Suppressor macrophage (primary cell): ENCODE measurements at places on chromosomes 6 and 20.
A peak's percentile ranks its signal among the peaks of the same experiment; 100 is the strongest.

GRCh38 chr20:12717061-12717460 lies 291.7 kb upstream of the SPTLC3 start:
- DNase-seq = no peak

DNA sequence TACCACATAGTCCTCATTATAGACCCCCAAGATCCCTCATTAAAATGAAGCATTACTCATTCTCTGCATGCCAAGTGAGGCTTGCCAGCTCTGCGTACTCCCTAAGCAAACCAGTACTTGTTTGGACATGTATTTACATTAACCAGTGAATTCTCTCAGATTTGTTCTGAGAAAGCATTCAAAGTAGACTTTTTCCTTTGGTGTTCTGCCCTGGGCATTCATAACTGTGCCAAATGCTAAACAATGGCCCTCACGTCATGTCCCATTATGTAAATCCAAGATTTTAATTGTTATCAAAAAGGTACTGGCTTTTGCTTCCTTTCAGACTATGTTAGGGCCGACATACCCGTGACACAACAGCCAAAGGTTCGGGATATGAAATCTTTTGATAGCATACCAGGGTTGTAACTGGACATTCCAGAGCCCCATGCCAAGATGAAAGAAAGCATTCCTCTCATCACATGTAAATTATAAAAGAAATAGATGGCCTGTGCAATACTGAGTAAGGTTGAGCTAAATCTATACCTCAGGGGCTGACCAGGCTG lies 164.2 kb downstream of the ADAT2 start:
- DNase-seq = no peak

- DNase-seq = no peak
These were observed 42.9 kb upstream of the BHLHE23 start for GRCh38 chr20:63049561-63050221.

DNA sequence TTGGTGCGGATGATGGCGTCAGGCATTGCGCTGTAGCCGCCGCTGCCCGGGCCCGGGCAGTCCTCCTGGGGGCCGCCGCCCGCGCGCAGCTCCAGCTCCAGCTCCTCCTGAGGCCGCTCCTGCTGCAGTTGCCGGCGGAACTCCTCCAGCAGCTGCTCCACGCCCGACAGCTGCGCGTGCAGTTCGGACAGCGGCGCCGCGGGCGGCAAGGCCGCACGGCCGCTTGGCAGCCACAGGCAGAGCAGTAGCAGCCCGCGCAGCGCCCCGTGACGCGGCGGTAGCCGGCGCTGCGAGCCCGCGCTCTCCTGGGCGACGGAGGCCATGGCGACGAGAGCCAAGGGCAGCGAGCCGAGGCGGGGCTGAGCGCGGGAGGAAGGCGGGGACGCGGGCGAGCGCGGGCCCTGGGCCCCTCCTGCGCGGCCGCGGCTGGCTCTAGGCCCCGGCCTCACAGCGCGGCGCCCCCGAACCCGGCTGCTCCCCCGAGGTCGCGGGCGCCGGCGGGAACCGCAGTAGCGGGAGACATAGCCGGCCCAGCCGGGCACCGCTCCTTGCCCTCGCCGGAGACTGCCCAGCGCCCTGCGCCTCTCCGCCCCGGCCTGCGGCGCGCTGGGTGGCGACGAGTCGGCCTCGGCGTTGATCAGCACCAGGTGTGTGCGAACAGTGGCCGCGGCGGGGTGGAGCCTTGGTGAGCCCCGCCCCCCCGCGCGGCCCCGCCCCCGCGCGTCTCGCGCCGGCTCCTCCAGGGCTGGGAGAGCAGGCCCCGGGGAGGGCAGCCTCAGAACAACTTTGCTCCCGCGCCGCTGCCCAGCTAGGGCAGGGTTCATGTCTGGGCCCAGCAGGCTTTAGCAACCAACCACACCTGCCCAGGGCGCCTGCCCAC lies at the start of gene LRP11:
Gene LRP11, minus strand, starts transcription at position 662 of the 880 bp plus-strand sequence. Its CDS starts 339 bp downstream, at position 323.
- peak; percentile 92 for DNase-seq

DNA sequence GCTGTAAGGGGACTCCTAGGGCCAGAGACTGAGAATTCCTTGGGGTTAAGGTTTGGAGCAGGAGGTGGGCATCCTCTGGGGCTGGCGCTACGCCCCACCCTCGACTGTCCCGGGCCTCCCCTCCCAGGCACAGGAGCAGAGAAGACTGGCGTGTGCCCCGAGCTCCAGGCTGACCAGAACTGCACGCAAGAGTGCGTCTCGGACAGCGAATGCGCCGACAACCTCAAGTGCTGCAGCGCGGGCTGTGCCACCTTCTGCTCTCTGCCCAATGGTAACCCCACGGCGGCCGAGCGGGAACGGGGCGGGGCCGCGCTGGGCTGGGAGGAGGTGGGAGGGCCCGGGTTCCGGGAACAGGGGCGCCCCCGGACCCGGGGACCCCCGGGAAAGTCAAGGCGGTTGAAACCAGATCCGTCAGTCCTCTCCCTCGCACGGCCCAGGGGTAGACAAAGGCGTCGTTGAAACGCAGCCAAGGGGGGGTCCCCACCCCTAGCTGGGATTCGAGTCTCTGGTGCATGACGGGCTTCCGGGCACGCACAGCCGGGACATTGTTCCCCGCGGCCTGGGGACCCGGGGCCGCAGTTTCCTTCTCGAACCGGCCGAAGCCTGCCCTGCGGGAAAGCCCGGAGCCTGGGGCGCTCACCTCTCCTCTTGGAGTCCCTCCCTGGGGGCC lies 844 bp downstream of the WFDC2 start:
- DNase-seq = peak; percentile 28

DNA sequence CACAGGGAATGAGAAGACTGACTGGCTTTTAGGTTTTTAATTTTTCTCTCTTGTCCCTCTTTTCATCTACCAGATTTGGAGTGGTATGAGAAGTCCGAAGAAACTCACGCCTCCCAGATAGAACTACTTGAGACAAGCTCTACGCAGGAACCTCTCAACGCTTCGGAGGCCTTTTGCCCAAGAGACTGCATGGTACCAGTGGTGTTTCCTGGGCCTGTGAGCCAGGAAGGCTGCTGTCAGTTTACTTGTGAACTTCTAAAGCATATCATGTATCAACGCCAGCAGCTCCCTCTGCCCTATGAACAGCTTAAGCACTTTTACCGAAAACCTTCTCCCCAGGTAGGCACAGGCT lies 644 bp downstream of the MAD2L1BP start:
- no peak for DNase-seq

DNA sequence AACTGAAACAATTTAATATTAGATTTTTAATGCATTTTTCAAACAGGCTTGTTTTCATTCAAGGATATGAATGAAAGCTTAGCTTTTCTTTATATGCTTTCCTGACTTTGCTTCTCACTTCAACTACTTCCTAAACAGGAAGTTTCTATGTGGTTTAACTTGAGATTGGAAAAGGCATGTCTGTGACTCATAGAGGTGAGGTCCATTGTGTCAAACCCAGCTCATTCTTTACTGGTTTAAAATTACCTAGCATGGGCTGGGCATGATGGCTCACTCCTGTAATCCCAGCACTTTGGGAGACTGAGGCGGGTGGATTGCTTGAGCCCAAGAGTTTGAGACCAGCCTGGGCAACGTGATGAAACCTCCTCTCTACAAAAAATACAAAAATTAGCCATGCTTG lies 34.4 kb downstream of the EFHC1 start:
- no peak for DNase-seq

- no peak for DNase-seq
These were observed 421.8 kb upstream of the SOX4 start for GRCh38 chr6:21171801-21172200.

DNA sequence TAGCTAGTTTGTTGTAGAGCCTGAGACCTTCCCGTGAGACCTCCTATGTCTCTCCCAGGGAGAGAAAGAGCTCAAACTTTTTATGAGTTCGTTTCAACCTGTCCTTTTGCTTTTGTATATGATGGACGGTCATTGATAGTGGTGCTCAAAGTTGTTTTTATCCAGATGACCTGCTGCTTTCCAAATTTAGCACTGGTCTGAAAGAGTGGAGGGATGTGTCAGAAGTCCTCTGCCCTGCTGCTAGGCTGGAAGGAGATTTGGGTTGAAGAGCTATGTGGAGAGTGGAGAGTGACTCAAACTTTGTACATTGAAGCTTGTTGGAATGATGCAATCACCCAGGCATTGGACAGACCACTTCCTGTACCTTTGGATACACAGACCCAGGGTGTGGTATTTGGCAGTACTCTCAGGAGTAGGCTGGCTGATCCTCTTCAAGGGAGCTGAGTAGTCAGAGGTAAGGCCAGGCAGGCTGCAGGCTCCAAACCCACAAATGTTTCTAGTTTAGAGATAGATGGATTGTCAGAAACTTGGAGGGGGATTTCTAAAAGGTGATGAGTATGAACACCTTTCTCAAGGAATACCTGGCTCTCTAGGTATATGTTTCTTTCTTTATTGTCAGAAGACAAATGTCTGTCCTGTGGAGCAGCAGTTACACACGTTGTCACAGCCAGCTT lies 49.4 kb upstream of the RREB1 start:
- DNase-seq = peak; percentile 51

DNA sequence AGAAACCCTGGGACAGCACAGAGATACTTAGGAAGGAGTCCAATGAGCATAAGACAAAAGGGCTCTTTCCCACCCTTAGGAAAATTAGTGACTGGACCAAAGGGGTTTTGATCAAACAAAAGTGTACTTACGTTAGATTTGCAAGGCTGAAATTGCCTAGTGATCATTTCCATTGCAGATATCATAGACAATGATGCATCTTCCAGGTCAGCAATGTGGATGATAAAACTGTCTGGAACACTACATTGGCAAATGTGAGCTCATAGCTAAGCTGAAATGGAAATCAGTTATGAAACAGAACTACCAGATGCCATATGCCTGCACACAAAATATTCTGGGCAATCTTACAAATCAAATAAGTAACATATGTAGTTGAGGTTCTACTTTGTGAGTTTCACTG lies 34.0 kb downstream of the LY86 start:
- DNase-seq = no peak

GRCh38 chr6:10409233-10409721 lies 5.6 kb downstream of the TFAP2A start:
- DNase-seq = no peak

DNA sequence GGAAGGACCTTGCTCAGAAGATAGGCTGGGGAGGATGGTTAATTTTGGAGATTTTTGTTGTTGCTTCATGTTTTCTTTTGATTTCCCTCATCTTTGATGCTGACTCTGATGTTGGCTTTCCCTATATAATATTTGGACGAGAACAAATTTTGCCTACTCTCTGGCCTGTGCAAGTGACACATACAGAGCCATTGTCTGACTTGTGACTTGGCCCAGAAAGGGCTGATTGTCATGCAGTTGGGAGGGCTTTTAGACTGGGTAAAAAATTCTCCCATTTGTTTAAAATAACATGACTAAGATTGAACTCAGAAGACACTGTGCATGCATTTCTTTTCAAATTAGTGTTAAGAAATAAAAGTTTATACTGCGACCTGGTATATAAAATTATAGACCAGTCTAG lies 98.6 kb upstream of the SUPT3H start:
- DNase-seq = no peak

DNA sequence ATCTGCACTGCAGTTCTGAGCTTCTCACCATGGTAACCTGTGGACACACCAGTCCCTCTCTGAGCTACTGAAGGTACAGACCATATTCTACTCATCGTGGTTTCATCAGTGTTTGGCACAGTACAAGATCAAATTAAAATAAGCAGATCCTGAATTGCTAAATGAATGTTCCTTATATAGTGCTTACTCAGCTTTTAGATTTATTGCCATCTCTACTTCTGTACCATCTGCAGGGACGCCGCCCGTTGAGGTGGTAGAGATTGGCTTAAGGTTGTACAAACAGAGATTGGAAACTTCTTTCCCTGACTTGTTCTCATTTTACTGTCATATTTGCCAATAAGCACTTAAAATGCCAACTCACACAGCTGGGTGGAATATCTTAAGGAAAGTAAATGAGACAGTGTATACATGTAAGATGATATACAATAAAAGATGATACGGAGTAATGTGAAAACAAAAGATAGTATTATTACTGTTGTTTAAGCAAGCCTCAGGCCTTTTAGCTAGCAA lies 223.4 kb upstream of the FOXQ1 start:
- DNase-seq = no peak

DNA sequence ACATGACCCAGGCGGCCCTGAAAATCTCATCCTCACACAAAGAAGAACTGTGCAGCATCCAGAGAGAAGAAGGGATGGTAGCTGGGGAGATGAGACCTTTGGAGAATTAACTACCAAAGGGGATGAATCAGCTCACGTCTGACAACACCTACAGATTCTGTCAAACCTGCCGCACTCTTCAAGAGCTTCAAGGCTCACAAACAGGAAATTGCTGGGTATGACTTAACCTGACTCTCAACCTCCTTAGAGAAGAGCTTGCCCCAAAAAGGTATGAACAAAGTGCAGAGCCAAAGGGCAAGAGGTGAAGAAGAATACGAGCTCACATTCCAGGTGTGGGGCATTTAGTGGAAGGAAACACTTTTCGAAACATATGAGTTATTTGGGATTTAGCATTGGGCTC lies 139.8 kb downstream of the BACH2 start:
- no peak for DNase-seq

DNA sequence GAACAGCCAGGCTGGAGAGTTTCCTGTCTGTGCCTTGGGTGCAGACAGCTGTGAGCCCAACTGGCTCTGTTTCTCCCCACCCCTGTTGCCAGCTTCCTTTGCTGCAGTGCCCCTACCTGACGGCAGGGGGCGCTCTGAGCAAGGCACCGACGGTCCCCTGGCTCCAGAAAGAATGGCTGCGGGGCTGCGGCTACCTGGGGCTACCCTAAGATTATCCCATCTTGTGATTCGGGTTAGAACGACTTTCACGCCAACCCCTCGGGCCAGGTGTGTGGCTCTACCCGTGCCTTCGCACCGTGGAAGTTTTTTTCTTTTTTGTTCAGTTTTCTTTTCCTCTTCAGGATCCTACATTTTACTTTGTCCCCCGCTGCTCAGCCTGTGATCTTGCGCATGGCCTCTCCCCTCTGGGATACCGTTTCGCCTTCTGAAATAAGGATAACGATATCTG lies 33.4 kb upstream of the AAR2 start:
- peak; percentile 61 for DNase-seq

GRCh38 chr6:81126150-81126549 lies 626.3 kb downstream of the TENT5A start:
- DNase-seq = no peak

DNA sequence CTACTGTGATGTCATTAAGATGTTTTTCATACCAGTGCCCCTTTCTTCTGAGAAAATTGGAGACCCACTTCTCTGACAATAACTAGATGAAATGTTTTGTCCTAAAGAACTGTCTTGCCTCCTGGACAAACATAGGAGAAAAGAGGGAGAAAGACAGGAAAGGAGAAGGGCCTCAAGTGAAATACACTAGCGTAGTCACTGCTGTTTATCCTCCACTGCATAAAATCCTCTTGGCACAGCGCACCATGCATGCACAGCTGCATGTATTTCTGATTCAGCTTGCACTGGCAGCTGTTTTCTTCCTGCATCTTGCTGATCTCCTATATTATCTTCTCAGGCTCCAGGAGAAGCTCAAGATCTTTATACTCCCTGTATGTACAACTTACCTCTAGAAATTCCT lies 158.0 kb upstream of the BMP5 start:
- DNase-seq = no peak

- DNase-seq = no peak
These were observed 38.0 kb downstream of the BMP6 start for GRCh38 chr6:7763881-7764280.
